ENCODE measurements at places on chromosomes 7 and 10.

DNA sequence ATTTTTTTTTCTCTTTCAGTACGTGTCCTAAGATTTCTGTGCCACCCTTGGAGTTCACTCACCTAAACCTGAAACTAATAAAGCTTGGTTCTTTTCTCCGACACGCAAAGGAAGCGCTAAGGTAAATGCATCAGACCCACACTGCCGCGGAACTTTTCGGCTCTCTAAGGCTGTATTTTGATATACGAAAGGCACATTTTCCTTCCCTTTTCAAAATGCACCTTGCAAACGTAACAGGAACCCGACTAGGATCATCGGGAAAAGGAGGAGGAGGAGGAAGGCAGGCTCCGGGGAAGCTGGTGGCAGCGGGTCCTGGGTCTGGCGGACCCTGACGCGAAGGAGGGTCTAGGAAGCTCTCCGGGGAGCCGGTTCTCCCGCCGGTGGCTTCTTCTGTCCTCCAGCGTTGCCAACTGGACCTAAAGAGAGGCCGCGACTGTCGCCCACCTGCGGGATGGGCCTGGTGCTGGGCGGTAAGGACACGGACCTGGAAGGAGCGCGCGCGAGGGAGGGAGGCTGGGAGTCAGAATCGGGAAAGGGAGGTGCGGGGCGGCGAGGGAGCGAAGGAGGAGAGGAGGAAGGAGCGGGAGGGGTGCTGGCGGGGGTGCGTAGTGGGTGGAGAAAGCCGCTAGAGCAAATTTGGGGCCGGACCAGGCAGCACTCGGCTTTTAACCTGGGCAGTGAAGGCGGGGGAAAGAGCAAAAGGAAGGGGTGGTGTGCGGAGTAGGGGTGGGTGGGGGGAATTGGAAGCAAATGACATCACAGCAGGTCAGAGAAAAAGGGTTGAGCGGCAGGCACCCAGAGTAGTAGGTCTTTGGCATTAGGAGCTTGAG lies at the start of gene CFTR:
CFTR (plus strand) TSS at position 801 of the 830 bp plus-strand sequence. CDS start 70 bp downstream, outside the sequence.
- H3K36me3 ChIP-seq = no peaks in the 10 kb centered on the region
- H3K27me3 ChIP-seq = peaks cover 25% of the 10 kb centered on the region
- H3K27ac ChIP-seq = peak within 1 kb of the TSS; percentile 70
- H3K4me1 ChIP-seq = no peaks in the 10 kb centered on the region

DNA sequence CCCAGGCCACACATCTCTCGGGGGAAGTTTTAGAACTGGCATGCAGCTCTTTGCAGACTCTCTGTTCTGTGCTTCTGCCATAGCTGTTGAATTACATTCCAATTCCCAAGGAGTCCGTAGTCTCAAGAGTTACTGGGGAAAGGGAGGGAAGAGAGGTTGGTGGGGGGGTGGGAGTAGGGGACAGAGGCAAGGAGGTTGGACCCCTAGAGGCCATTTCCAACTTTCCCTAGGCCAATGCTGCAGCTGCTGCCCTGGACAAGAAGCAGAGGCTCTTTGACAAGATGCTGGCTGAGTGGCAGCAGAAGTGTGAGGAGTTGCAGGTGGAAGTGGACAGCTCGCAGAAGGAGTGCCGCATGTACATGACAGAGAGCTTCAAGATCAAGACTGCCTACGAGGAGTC lies 23.8 kb downstream of the MYH16 start:
- DNase-seq = no peak
- H3K27ac ChIP-seq = no peak overlapping the region
- no peak overlapping the region for H3K4me3 ChIP-seq
- no peaks in the 10 kb centered on the region for H3K4me1 ChIP-seq

GRCh38 chr7:155728116-155728515 lies 83.7 kb downstream of the RBM33 start:
- H3K27me3 ChIP-seq = no peaks in the 10 kb centered on the region
- no peak overlapping the region for H3K4me3 ChIP-seq
- H3K27ac ChIP-seq = peak overlapping the region; percentile 26
- peaks cover 40% of the 10 kb centered on the region for H3K36me3 ChIP-seq
- peaks cover 4% of the 10 kb centered on the region for H3K4me1 ChIP-seq

- H3K4me3 ChIP-seq = no peak overlapping the region
- peaks cover 6% of the 10 kb centered on the region for H3K4me1 ChIP-seq
- H3K36me3 ChIP-seq = no peaks in the 10 kb centered on the region
- DNase-seq = no peak
- no peaks in the 10 kb centered on the region for H3K27me3 ChIP-seq
Observed at GRCh38 chr7:91957823-91958222, 17.2 kb downstream of the AKAP9 start.

- peak; percentile 22 for DNase-seq
- no peaks in the 10 kb centered on the region for H3K27me3 ChIP-seq
- no peak overlapping the region for H3K27ac ChIP-seq
- no peaks in the 10 kb centered on the region for H3K4me1 ChIP-seq
- no peak overlapping the region for H3K4me3 ChIP-seq
Observed at GRCh38 chr7:45193828-45194227, 36.2 kb downstream of the RAMP3 start.

GRCh38 chr7:2553831-2554581 lies 1.3 kb downstream of the BRAT1 start:
- peaks cover 14% of the 10 kb centered on the region for H3K36me3 ChIP-seq
- H3K27me3 ChIP-seq = no peaks in the 10 kb centered on the region
- peaks cover 33% of the 10 kb centered on the region for H3K4me1 ChIP-seq
- peak; percentile 4 for DNase-seq
- H3K4me3 ChIP-seq = peak overlapping the region; percentile 88

- no peak overlapping the region for H3K4me3 ChIP-seq
- no peaks in the 10 kb centered on the region for H3K4me1 ChIP-seq
- H3K27ac ChIP-seq = no peak overlapping the region
- no peaks in the 10 kb centered on the region for H3K36me3 ChIP-seq
Observed at GRCh38 chr10:117603726-117604125, 61.2 kb downstream of the EMX2 start.

All from upper lobe of right lung (tissue), 1 donor.